Esophagus mucosa (tissue), 1 donor: ENCODE measurements at places on chromosomes 1 and 21. TPM values are rescaled to one million over a fixed set of nuclear protein-coding genes. Genes with fewer than 3 reads are reported as not detected.

DNA sequence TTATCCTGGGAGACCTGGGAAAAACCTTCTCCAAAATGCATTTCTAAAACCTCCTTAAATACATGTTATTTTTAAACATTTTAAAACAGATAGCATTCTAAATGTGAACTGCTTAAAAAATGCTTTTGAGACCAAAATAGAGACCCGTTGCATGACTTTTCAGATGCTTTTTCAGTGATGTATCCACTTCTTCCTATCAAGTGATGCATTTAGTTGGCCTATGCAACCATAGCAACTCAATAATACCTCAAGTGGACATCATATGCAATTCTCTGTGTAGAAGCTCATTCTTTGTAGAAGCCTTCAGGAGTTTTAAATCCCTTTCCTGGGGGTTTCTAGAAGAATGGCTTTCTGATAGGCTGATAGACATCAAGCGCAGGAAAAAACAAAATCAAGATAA lies 94.5 kb upstream of the RAVER2 start:
- no peak for ATAC-seq

Gene PHTF1
- total RNA-seq, result 3.4 TPM

DNA sequence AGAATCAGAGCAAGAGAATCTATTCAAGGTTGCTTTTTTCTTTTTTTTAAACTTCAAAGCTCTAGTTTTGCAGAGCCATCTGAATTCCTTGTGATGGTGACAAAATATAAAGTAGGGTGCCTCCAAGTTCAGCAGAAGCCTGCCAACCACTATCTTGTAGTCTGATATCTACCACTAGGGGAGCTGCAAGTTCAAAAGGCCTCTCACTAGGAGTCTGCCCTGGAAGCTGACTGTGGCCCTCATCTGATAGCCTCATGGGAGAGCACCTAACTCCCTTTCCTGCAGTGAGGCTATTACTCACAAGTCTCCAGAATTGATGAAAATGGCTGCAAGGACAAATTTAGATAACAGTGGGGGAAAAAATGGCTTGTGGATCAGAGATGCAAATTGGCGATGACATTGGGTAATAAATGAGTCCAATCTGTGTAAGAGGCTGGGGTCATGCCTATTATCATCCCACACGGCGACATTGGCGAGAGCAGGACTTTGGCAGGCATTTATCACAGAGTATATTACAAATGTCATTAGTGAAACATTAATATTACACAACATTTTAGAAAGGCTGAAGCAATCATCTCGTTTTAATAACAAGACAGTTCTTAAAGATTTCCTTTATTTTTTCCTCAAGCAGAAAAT lies 10.7 kb upstream of the ZP4 start:
- ATAC-seq, result peak; percentile 77

- ATAC-seq, result no peak
Measured at GRCh38 chr1:79151006-79151796, 144.7 kb upstream of the ADGRL4 start.

DNA sequence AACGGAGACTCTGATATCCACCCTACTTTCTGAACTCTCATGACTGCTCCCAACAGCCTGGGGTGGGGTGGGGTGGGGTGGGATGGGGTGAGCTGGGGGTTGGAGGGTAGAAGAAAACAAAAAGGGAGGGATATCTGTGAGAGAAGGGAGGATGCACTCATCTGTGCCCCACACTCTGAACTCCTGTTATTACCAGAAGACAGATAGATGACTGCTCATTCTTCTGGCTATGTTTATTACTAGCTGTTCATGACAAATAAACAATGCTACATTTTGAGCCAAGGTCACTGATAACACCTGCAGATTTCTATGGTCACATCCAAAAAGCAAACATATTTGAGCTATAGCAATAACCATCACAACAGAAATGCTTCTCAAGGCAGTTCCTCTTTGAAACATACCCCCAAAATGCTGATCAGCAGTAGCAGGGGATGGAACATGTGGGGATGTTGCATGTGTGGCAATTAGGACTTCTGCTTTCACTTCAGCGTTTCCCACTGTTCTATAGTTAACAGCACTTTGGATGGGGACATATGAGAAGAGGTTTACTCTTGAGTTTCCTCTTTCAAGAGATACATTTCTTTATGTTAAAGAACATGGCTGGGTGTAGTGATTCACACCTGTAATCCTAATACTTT lies 43.3 kb downstream of the GPR3 start:
- peak; percentile 42 for ATAC-seq

- no peak for ATAC-seq
Measured at GRCh38 chr1:42680921-42681683, 1.1 kb upstream of the YBX1 start.

DNA sequence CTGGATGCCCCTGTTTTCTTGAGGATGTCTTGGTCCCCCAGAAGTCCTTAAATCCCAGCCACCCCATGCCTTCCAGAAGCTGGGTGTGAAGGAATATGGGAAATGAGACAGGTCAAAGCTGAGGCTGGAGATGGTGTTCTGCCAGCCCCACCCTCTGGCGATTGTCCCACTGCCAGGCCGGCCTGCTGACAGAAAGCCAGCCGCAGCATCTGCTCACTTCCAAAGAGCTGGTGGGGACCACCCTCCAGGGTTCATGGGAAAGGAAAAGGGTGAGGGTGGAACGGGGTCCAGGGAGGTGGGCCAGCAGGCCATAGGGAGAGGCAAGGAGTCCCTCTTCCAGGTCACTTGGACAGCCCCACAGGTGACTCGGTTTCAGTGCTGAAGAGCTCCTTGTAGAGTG lies 1.9 kb upstream of the LINGO4 start:
- no peak for ATAC-seq

Gene ASCL5
- not detected for total RNA-seq

DNA sequence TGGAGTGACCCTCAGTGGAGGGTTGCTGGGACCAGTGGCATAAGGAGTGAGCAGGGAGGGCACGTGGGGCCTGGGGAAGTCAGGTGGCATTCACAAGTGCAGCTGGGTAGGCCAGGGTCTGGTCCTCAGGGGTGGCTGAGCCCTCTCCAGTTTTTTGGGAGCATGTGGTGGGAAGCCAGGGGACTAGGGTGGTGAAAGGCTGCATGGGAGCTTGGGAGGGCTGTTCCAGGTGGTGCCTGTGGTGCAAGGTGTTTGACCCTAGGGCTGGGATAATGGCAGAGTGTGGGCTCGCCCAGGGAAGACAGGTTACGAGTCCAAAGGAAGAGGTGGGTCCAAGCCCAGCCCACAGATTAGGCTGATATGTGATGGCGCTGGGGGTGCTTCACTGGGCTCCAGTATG lies 30.5 kb downstream of the MAN1C1 start:
- no peak for ATAC-seq

DNA sequence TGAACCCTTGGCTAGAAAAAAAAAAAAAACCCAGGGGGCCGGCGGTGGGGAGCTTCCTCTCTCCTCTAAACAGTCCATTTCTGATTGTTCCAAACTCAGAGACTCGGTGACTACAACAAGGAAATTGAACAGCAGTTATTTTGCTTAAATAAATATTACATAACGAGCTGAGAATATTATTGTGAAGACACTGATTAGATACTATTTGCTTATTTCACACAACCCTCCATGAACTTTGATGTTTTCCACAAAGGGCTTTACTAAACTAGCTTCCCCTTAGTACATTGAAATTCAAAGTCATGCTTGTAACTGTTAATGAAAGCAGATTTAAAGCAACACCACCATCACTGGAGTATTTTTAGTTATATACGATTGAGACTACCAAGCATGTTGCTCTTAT lies at the start of gene CFHR5:
TSS of gene CFHR5 (plus strand) at position 279 of the 400 bp plus-strand sequence. CDS start at position 388, 109 bp downstream.
- no peak for ATAC-seq

GRCh38 chr21:26457817-26458216 lies 115.3 kb downstream of the CYYR1 start:
- ATAC-seq, result no peak

GRCh38 chr1:156929596-156930238 lies 9.3 kb downstream of the LRRC71 start:
- ATAC-seq, result no peak

DNA sequence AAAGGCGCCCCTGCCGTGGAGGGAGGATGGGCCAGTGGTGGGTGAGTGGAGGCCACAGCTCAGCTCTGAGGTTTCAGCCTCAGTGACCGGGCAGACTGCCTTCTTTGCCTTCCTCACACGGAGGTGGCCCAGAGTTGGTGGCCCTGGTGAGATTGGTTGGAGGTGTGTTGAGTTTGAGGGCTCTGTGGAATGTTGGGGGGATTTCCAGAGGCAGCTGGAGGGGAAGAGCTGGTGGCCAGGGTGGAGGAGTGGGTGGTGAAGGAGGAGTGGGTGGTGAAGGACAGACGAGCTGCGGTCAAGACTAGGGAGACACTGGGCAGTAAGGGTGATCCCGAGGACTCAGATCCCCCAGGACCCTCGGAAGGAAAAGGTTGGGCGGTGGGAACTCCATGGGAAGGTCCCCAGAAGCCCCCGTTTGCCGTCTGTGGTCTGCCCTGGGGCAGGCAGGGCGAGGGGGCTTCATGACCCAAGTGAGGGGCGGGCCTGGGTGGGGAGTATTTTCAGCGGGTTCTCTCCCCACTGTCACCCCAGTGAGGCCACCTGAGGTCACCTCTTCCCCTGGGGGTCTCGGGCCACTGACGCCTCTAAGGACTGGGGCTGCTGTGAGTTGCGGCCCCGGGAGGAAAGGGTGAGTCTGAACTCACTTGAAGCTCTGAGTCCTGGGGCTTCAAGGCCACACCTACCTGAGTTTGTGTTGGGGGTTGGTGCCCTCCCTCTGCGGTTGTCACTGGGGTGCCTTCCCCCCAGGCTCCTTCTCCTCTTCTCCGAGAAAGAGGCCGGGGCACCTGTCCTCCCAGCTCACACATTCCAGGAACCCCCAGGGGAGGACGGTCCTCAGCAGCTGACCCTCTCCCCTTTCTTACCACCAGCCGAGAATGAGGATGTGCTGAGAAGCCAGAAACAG lies 22.7 kb upstream of the PIK3CD start:
- peak; percentile 9 for ATAC-seq
